AG09319 (cell line): ENCODE measurements at places on chromosomes 11 and 22.

- DNase-seq = no peak
These were observed 12.5 kb upstream of the CCDC117 start for GRCh38 chr22:28759861-28760560.

GRCh38 chr11:62782753-62783152 is 4.4 kb upstream of the TMEM179B start:
- no peak for DNase-seq

DNA sequence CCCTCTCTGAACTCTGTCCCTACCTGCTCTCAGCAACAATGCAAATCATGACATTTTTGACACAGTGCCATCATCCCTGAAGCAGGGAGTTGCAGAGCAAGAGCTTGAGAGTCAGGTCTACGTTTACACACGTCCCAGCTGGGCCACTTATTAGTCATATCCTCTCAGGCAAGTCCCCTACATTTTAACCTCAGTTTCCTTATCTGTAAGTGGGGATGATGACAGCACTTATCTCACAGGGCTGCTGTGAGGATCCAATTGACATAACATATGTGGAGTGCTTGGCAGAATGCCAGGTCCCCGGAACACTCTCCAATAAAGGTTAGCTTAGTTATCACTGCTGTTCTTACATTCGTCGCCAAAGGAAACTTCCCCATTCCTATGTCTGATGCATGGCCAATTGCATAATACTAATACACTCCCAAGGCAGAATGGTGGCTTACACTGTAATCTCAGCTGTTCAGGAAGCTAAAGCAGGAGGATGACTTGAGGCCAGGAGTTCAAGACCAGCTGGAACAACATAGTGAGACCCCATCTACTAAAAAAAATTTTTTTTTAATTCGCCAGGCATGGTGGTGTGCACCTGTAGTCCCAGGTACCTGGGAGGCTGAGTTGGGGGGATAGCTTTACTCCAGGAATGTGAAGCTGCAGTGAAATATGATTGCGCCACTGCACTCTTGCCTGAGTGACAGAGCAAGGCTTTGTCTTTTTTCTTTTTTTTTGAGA is 16.6 kb downstream of the ASCC2 start:
- peak; percentile 47 for DNase-seq

- no peak for DNase-seq
These were observed 178.3 kb upstream of the NECTIN1 start for GRCh38 chr11:119907122-119907851.

DNA sequence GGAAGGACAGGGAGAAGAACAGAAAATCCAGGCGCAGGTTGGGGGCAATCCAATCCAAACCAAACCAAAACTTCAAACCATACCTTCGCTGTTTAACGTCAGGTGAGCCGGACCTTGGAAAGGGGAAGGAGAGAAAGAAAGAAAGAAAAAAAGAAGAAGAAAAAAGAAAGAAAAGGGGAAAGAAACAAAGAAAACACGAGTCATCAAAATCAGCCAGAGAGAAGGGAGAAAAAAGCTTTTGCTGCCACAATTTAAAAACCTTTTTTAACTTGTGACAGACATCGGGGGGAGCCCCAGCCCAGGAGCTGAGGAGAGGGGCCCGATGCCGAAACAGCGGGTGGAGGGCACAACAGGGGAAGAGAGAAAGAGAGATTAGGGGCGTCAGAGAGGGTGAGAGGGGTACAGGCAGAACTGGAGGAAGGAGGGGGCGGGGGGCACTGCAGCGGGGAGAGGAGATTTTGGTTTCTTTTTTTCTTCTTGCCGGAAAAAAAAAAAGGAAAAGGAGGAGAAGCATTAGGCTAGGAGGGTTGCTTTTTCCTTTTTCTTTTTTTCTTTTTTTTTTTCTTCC is 30.1 kb downstream of the NRXN2 start:
- no peak for DNase-seq

DNA sequence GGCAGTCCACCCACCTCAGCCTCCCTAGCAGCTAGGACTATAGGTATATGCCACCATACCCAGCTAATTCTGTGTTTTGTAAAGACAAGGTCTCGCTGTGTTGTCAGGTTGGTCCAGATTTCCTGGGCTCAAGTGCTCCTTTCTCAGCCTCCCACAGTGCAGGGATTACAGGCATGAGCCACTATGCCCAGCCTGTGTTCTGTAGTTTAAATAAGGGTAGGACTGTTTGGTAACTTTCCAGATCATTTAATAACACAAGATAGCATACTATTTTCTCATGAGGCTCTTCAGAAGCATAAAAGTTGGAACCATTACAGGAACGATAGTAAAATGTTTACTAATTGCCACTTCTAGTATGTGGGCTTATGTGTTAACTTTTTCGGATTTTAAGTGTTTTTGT is 38.0 kb upstream of the GRIK4 start:
- no peak for DNase-seq

DNA sequence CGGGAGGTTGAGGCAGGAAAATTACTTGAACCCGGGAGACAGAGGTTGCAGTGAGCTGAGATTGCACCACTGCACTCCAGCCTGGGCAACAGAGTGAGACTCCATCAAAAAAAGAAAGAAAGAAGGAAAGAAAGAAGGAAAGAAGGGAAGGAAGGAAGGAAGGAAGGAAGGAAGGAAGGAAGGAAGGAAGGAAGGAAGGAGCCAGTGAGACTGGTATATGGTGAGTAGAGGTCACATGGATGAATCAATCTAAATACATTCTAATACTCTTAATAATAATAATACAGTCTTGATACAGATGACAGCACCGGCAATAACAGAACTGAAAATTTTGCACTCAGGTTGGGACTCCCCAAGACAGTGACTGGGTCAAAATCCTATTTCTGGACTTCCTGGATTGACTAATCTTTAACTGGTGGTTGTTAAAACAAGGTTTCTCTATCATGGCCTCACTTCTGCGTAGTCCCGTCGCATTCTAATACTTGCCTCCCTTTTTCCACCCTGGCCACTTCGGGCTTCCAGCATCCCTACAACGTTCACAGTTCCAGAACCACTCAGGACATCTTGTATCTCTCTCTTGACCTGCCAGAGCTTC is 53.5 kb upstream of the EIF3M start:
- DNase-seq = no peak

DNA sequence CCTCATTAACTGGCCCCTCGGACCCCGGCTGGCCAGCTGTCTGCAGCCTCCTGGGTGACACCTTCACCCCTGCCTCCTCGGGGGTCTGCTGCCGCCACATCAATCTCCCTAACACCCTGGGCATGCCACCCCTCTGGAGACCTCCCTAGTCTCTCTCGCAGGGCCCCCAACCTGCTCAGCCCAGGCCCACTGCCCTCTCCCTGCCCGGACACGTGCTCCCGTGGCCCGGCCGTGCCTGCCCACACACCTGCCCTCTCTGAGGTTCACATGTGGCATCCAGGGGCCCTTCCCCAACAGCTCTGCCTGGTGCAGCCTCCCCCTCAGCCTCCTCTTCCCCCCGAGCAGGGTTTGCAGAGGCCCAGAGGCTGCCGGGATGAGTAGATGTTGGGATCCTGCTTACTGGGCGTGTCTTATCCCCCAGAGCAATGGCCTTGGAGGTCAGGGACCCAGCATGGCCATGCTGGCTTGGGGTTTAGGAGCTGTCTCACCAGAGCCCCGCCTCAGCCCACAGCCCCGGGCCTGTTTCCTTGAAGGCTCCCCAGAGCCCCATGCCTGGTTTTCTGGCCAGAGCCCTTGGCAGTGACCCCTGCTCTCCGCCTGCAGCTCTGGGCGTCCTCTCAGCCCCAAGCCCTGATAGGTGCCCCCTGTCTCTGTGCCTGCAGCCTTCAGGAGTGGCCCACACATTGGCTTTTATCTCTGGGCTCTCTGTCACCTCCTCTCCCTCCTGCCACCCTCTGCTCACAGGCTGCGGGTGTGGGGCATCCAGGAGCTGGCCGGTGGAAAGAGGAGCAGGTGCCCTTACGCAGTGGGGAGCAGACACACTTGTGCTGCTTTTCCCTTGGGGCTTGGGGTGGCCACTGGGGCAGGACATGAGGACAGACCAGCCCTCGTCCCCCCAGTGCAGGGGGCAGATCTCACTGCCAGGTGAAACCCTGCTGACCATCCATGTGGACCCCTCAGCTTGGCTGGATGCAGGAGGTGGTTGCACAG is 25.7 kb upstream of the SEPTIN5 start:
- DNase-seq = no peak

- DNase-seq = no peak
These were observed at the start of gene MYO18B for GRCh38 chr22:25741692-25742626. TSS of gene MYO18B (plus strand) at chr22:25742188. CDS start at chr22:25761093, 18,905 bp downstream.

DNA sequence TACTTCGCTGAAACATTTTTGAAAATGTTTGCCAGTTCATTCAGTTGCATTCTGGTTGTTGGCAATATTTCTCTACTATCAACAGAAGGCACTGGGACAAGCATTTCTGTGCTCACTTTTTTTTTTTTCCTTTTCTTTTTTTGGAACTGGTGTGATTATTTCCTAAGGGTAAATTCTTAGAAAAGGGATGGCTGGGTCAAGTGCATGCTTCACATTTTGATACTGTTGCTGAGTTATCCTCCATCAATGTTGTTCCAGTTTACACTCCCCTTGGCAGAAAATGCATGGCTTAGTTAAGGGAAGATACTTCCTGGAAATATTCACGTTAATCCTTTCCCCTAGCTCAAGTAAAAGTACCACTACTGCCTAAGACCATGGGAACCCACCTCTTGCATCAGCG is 81.8 kb downstream of the OSBP2 start:
- no peak for DNase-seq

DNA sequence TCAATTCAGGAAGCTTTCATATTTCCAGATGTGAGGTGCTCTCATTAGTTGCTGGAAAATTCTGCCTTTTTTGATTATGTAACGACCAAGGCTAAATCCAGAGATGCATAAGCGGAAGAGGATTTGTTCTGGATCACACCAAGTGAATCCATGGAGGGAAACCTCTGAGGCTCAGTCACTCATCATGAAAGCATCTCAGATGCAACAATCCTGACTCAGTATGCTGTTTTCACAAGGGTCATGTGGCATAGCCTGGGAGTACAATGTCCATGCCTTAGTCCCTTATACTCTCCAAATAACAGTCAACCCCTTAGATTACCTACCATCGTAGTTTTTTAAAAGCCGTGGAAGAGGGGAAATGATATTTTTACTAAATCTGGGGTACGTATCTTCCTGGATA is 445.6 kb downstream of the NTM start:
- no peak for DNase-seq

GRCh38 chr22:46183733-46184132 is 33.4 kb downstream of the PPARA start:
- no peak for DNase-seq

GRCh38 chr11:72333661-72334060 is 89.7 kb upstream of the PHOX2A start:
- DNase-seq = no peak

- no peak for DNase-seq
These were observed 4.2 kb downstream of the TST start for GRCh38 chr22:37014835-37015586.
